NCI-H2227 treated with DMSO at 0.1 percent for 48 hours (cell line): ENCODE measurements at places on chromosomes 11 and 22.

DNA sequence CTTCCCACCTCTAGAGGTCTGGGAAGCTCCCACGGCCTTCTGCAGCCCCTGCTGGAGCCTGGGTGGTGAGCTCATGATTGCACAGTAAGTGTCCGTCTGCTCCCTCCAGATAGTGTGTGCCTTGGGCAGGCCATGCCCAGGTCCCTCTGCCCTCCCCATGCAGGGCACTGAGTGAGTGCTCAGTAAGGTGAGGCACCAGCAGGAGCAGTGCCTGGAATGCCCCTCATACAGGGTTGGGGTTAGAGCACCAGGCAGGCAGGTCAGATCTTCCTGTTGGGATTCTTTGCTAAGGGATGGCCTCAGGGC, 50.3 kb downstream of the NAT10 start:
- no peak for DNase-seq

GRCh38 chr22:37519268-37520195, at the start of gene CARD10:
Gene CARD10 (minus strand): TSS chr22:37519415. CDS start chr22:37519200, 215 bp downstream.
- DNase-seq: no peak

- no peak for DNase-seq
Measured at GRCh38 chr22:49266561-49267519, 560.8 kb downstream of the BRD1 start.

DNA sequence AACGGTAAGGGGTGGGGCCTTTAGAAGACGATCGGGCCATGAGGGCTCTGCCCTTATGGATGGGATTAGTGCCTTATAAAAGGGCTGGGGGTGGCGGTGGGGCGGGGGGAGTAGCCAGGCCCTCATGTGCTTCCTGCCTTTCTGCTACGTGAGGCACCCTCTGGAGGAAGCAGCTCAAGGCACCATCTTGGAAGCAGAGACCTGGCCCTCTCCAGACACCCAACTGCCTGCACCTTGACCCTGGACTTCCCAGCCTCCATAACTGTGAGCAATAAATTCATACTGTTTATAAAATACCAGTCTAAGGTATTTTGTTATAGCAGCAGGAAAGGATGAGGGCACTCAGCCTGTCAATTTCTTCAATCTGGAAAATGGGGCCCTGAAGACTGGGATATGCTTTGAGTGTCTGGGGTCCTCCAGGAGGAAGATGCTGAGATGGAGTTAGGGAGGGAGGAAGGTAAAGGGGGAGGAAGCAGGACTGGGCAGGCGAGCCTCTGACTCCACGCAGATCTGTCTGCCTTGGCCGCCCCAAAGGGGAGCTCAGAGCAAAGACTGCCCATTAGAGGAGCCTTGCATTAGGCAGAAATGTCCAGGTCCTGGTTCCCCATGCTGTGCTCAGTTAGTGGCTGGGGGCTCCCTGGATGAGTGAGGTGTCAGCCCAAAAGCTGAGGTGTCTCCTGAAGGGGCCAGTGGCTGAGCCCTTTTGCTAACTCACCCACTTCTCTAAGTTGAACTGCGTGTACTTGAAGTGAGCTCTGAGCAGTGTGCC, 5.3 kb downstream of the CABP2 start:
- DNase-seq: no peak

DNA sequence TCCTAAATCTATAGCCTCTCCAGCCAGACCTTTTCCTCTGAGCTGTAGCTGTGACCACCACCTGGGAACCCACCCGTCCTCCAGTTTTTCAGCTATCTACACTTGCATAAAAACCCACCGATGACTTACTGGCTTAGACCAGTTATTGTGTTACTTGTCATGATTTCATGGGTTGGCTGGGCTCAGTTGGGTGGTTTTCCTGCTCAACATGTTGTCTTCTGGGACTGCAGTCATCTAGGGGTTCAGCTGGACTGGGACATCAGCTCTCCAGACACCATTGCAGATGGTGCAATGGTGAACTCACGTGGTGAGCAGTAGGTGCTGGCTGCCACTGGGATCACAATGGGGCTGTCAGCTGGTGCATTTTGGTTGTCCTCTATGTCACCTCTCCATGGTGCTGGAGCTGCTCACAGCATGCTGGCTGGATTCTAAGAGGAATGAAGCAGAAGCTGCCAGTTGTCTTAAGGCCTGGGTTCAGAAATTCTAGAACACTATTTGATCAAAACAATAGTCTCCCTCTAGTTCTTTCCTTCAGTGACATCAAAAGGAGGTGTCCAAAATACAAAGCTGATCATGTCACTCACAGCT, 1.3 kb upstream of the SYT13 start:
- no peak for DNase-seq
